Stimulated activated CD4-positive, alpha-beta T cell treated with anti-CD3 and anti-CD28 coated beads, TNF-alpha, amount 100 ng/mL, for 1 hour (primary cell): ENCODE measurements at places on chromosomes 6 and 20.

- DNase-seq = no peak
These were observed 56.7 kb upstream of the IRAK1BP1 start for GRCh38 chr6:78810698-78811097.

DNA sequence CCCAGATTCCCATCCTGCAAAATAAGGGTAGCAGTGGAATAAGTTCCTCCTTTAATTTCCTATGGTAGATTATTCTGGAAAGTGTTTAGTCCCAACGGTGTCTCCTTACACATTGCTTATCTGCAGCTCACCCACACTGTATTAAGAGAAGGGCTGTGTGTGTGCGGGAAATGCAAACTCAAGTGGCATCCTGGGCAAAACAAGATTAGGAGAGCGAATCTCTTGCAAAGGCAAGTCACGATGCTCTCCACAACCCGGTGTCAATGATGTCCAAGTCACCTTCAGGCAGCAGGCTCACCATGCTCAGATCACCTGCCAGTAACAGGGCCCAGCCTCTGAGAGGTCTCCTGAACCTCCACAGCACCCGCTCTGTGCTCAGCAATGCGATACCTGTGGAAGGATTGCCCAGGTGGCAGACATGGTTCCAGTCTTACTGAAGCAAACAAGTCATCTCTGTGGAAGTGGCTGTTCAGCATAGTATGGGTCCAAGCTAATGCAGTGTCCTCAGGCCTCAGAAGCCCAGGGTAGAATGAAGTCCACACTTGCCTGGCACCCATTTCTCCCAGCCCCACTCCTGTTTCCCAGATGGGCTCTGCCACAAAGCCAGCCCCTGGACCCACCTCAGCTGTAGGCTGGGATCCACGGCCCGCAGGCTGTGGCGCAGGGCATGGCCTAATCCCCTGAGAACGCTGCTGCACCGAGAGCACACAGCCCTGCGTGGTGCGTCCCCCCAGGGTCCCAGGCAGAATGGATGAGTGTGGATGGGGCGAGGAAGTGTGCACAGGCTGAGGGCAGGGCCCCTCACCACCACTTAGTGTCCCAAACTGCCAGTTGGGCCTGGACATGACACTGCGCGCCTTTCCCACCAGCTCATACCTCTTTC lies 101.2 kb downstream of the PXDC1 start:
- DNase-seq = no peak

DNA sequence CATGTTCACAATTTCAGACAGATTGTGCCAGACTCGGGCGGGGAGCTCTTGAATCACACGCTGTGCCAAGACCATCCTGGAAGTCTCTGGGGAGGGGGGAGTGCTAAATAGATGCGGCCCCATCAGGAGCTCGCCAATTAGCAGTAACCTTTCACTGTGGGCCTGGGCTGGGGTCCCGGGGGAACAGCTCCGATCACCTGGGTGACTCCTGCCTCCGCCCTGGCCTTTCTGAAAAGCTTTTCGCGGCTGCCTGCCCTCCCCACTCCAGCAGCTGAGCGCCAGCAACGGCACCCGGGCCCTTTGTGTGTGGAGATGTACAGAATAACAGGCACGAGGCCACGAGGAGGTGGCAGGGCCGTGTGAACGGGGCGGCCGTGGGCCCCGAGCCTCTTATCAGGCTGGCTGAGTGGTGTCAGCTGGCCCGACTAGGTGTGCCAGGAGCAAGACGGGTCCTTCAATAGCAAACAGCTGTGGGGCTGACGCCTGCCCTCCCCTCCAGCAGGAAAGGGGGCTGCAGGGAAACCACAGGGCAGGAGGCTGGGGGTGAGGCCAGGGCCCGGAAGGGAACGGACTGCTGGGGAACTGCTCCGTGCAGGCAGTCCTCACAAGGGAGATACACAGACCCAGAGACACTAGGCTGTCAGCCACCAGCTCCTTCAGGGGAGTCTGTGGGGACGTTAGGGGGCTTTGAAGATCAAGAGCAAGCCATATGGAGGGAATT lies 56.8 kb downstream of the NOL4L start:
- DNase-seq = no peak

GRCh38 chr6:166300357-166300987 lies 7.7 kb downstream of the PRR18 start:
- DNase-seq = no peak

GRCh38 chr6:129279343-129280292 lies 396.7 kb downstream of the LAMA2 start:
- DNase-seq = no peak

- DNase-seq = no peak
These were observed 7.6 kb upstream of the HIVEP2 start for GRCh38 chr6:142952614-142953013.

GRCh38 chr20:24445510-24446170 lies 23.8 kb upstream of the SYNDIG1 start:
- DNase-seq = no peak

DNA sequence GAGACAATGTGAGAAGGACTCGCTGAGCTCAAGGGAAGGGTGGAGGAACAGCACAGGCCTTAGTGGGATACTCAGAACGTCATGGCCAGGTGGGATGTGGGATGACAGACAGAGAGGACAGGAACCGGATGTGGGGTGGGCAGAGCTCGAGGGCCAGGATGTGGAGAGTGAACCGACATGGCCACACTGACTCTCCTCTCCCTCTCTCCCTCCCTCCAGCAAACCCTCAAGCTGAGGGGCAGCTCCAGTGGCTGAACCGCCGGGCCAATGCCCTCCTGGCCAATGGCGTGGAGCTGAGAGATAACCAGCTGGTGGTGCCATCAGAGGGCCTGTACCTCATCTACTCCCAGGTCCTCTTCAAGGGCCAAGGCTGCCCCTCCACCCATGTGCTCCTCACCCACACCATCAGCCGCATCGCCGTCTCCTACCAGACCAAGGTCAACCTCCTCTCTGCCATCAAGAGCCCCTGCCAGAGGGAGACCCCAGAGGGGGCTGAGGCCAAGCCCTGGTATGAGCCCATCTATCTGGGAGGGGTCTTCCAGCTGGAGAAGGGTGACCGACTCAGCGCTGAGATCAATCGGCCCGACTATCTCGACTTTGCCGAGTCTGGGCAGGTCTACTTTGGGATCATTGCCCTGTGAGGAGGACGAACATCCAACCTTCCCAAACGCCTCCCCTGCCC lies 1.7 kb downstream of the TNF start:
- no peak for DNase-seq

DNA sequence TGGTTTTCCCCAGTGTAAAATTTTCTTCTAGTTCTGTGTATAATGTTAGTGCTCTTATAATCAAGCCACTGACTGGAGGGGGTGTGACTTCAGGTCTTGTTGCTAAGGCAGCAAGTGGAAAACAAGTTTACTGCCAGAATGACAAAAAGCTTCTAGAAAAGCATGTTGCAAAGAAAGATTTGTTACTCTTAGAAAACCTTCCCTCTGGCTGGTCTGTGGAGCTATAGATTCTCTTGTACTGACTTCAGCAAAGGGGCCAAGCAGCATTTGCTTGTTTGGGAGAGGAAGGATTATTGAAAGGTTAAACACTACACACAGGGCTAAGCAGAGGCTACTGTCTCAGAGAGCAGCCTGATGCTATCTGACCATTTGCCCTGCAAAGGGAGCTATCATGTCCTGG lies 288.8 kb downstream of the BTBD9 start:
- no peak for DNase-seq

DNA sequence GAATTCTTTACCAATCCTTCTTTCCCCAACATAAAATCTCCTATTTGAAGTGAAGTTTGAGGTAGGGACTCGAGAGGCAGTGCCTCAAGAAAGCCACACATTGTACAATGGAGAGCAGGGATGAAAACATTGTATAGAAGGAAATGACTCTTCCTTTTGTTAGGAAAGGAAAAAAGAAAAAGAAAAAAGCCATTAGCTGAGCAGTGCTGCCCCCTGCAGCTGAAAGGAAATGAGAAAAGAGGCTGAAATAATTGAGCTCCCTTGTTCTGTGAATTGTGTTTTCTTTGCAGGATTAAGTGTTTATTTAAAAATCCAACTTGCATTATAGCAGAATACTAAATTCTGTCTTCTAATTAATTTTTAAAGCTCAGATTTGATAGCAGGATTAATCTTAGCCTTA lies 162.9 kb upstream of the SASH1 start:
- DNase-seq = no peak
